ENCODE measurements at places on chromosomes 16 and 17.

- DNase-seq: peak; percentile 58
These were observed at the start of gene ITGB3 for GRCh38 chr17:47253541-47254402. TSS of gene ITGB3 (plus strand) at chr17:47253827. CDS start at chr17:47253862, 35 bp downstream.

DNA sequence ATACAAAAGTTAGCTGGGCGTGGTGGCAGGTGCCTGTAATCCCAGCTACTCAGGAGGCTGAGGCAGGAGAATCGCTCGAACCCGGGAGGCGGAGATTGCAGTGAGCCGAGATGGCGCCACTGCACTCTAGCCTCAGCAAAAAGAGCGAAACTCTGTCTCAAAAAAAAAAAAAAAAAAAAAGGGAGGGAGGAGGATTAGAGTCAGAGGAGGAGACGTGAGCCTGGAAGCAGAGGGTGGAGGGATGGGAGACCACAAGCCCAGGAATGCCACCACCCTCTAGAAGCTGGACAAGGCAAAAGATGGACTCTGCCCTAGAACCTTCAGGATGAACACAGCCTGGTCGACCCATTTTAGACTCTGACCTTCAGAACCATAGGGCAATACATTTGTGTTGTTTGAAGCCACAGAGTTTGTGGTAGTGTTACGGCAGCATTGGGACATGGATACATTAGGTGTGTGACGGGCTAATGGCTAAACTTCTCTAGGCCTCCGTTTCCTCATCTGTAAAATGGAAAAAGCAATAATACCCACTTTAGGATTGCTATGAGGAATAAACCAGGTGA is 2.1 kb upstream of the SMIM22 start:
- no peak for DNase-seq

GRCh38 chr17:76920364-76921139 is 52.3 kb downstream of the MGAT5B start:
- DNase-seq: no peak

GRCh38 chr17:2954898-2955445 is 108.4 kb downstream of the OR1D5 start:
- DNase-seq: peak; percentile 98

DNA sequence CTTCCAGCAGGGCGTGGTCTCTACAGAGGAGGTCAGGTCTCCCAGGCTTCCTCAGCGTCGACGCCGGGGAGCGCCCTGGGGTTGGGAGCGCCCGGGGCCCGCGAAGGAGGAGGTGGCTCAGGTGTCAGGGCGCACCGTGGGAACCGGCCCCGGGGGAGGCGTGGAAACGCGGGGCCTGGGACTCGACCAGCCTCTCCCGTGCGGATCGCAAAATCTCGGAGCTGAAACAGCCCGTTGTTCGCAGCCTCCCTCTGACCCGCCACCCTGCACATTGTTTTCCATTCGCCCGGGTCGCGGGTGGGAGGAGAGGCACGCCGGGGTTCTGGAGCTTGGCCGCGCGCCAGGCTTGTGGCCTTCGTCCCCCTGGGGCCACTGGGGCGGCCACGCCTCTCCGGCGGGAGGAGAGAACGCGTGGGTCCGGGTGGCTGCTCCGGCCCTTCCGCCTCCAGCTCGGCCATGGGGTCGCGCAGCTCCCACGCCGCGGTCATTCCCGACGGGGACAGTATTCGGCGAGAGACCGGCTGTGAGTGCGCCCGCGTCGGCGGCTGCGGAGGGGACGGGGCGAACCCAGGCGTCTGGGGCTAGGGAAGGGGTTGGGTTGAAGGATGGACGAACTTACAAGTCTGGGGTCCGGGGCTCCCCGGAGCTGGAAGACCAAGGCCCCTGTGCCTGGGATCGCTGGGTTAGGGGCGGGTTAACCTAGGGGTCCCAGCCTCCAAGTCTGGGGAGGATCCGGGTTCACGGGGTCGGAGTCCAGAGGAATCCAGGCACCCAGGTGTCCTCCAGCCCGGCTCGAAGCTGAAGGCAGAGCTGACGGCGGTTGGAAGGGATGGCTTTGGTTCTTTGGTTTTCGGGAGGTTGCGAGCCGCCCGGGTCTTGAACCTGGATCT is at the start of gene CHP2:
TSS of gene CHP2 (plus strand) at position 433 of the 890 bp plus-strand sequence. CDS start at position 457, 24 bp downstream.
- no peak for DNase-seq

GRCh38 chr16:47470810-47471209 is 9.7 kb downstream of the PHKB start:
- no peak for DNase-seq

- DNase-seq: no peak
These were observed 34.0 kb downstream of the PLCD3 start for GRCh38 chr17:45098081-45098868.

DNA sequence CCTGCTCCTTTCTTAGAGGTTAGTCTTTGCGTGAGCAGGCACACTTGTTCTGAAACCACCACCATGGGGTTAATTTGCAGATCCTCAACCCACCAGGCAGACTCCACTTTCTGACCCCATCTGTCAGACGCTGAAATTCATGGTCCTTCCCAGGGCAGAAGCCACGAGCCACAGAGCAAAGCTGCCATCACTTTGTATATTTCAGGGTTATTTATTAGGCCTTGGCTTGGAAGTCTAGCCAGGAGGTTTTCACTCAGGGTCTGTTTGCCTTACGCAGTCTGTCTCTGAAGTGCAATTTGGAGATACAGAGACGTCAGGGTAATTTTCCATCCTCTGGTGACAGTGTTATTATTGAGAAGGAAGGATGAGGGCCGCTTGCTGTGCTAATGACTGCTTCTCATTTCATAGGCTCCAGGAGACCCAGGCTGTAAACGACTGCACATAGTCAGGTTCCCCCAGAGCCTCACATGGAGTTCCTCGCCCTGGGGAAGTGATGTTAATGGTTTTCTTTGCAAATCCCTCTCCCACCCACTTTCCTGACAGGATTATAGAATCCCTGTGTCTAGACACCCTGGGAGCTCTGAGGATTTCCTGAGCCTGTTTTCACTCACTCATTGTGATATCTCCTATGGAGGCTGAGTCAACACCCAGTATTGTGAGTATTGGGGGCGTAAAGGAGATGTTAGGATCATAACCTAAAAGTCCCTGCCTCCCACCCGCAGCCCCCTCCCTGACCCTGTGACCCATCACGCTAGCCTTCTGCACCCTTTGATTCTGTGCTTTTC is 269.0 kb downstream of the ABCC12 start:
- DNase-seq: no peak

DNA sequence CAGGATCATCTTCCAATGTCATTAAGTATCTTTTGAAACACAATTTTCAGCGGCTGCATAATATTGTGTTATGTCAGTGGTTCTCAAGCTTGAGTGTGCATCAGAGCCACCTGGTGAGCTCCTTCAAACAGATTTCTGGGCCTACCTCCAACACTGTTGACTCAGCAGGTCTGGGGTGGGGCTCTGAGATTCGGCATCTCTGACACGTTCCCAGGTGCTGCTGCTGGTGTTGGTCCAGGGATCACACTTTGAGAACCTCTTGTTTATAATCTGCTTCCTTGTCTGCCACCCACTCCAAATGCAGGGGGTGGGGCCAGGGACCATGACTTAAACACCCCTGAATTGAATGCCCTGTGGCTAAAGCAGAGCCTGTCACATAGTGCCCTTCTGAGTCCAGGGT is 73.8 kb upstream of the HNF1B start:
- DNase-seq: peak; percentile 54

- peak; percentile 8 for DNase-seq
These were observed at the start of gene VAT1L for GRCh38 chr16:77788181-77789084. TSS of gene VAT1L (plus strand) at chr16:77788564. CDS start at chr16:77788683, 119 bp downstream.

DNA sequence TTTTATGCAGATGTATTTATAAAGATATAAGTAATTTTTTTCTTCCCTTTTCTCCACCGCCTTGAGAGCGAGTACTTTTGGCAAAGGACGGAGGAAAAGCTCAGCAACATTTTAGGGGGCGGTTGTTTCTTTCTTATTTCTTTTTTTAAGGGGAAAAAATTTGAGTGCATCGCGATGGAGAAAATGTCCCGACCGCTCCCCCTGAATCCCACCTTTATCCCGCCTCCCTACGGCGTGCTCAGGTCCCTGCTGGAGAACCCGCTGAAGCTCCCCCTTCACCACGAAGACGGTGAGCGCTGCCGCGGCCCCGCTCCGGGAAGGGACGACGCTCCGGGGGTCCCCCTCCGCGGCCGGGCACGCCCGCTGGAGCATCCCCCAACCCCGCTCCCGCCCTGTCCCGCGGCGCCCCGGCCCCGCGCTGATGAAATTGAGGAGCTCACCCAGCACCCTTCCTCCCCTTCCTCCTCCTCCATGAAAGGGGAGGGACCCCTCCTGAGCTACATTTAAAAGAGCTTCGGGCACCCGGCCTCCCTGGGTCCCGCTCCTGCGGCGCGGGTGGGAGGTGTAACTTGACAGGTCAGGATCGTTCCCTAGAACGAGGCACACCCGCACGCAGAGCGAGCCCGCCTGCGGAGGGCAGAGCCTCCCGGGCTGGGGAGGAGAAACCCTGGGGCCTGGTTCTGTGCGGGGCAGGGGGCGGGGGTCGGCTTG is 706 bp downstream of the HLF start:
- DNase-seq: no peak

GRCh38 chr16:52491216-52491615 is 55.7 kb downstream of the TOX3 start:
- DNase-seq: no peak

- DNase-seq: no peak
These were observed 18.2 kb upstream of the METTL2A start for GRCh38 chr17:62405451-62405850.

- DNase-seq: no peak
These were observed 59.6 kb upstream of the TOM1L1 start for GRCh38 chr17:54840885-54841591.

DNA sequence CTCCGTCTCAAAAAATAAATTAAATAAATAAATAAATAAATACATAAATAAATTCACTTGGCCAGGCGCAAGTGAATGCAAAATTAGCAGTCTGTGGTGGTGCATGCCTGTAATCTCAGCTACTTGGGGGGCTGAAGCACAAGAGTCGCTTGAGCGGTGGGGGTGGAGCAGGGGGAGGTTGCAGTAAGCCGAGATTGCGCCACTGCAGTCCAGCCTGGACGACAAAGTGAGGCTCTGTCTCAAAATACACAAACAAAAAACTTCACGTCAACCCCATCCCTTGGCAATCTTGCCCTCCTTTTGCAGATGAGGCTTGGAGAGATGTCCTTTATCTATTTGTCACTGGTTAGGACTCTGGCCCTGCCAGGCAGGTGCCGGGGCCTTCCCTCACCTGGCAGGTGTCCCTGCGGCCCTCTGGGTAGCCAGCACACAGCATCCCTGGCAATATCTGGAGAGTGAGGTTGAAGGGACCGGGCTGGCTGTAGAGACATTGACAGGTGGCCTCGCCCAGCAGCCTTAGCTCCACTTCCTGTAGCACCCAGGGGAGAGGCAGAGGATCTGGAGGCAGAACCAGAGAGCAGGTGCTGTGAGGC is 4.4 kb downstream of the PRSS36 start:
- DNase-seq: no peak

DNA sequence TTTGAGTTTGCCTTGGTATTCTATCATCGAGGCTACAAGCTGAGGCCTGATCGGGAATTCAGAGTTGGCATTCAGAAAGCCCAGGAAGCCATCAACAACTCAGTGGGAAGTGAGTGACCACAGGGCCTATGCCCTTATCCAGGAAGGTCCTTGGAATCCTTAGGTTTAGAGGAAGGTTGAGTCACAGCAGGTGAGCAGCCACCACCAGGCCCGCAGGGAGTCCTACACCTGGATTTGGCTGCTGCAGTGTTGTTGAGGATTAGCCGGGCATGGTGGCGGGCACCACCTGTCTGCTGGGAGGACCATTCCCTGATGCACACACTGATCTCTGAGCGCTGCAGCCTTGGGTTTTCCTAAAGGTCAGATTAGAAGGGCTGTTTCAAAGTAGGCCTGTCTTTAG is 5.2 kb downstream of the ODAD4 start:
- DNase-seq: no peak

- DNase-seq: no peak
These were observed 756.4 kb downstream of the CDH11 start for GRCh38 chr16:64365448-64365931.

DNA sequence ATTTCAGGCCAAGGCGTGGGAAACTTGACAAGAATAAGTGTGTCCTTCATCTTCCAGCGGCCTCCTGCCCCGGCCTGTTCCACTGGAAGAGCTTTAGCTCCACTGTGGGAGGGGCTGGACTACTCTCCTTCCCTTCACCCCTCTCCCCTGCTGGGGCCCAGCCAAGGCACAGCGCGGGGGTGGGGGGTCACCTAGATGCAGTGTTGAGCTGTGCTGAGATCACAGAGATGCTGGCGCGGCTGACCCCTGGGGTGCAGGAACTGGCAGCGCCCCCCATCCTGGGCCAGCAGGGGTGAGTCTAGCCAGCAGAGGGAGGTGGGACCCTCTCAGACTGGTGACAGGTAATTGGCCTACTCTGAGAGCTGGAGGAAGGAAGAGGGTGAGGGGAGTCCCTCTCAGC is 111.8 kb upstream of the LHX1 start:
- peak; percentile 65 for DNase-seq

GRCh38 chr16:84209989-84210388 is 19.0 kb downstream of the ADAD2 start:
- DNase-seq: no peak

- DNase-seq: no peak
These were observed 29.5 kb upstream of the MED9 start for GRCh38 chr17:17447264-17447663.

GRCh38 chr17:20172376-20172775 is 163.2 kb downstream of the SPECC1 start:
- peak; percentile 10 for DNase-seq

- no peak for DNase-seq
These were observed 14.6 kb upstream of the METTL9 start for GRCh38 chr16:21584817-21585216.

DNA sequence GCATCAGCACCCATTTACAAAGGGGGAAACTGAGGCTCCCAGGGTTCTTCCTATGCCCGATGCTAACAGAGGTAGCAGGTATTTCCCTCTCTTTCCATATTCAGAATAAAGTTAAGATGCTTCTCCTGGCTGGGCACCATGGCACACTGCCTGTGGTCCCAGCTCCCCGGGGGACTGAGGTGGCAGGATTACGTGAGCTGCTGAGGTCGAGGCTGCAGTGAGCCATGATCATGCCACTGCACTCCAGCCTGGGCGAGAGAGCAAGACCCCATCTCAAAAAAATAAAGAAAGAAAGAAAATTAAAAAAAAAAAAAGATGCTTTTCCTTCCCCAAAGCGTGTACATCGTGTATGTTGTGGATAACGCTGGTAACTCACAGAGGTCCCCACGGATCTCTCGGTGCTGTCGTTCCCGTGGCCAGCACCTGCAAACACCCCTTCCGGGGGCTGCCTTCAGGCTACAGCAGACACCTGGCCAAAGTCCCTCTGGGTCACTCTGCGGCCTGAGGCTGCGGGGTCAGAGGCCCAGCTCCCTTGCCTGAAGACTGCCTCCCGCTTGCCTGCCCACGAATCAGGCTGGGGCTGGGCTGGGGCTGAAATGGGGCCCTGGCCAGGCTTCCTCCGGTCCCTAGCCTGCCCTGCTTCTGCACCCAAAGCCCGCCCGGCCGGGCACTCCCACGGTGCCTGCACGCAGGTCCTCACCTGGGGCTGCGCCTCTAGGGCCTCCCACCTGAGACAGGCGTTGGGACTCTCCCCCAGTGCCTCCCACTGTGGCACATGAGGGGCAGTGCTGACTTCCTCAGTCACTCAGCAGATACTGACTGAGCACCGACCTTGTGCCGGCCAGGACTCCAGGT is 63.1 kb downstream of the ZDHHC7 start:
- DNase-seq: no peak
